ENCODE measurements at places on chromosomes 11 and 22.

DNA sequence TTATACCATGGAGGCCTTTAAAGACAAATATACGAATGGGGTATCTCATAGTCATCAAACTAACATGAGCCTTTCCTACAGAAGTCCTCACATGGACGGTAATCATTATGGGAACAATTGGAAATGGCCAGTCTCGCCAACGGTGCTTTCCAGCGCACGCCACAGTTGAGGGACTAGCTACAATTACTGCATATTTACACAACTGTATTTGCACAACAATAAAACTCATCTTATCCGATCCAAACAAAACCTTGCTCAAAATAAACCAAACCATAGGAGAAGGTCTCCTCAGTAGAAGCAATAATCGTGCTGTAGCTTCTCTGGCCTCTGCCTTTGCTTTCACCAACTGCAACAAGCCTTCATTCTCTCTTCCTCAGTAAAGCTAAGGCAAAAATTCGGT is 5.9 kb downstream of the CADM1 start:
- DNase-seq: no peak

DNA sequence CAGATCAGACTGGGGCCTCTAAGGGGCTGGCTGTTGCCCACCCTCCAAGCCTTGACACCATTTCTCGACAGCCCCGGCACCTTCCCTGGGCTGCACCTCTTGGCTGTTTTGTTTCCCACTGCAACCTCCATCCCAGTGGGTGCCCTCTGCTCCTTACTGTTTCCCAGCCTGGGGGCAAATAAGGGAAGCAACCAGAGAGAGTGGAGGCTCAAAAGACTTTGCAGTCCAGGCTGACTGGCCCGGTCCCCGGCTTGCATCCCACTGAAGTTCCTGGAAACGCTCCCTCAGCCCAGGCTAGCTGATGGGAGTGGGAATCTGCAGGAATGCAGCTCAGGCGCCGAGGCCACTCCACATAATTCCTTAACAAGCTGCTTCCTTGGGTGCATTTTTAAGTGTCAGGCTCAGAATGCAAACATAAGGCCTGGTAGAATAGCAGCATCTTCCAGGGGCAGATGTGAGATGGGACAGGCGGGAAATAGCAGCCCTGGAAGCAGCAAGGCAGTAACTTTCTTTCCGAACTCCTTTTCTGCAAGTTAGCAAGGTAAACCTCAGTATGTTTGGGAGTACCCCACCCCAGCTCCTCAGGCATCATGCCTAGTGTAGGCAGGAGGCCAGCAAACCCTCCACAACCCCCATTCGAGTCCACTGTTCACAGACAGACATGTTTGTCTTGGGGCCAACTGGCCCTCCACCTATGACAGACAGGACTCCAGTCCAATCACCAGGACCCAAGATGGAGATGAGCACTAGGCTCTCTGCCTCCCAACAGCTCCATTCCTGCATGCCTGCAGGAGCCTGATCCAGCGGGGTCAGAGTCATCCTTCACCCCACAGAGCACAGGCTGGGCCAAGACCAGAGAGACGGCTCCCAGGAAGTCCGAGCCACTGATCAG is 39.3 kb downstream of the RPL27A start:
- DNase-seq: no peak

GRCh38 chr11:59218893-59219292 is 6.2 kb upstream of the MPEG1 start:
- DNase-seq: no peak

GRCh38 chr11:63511048-63511748 is 5.3 kb downstream of the LGALS12 start:
- DNase-seq: no peak

DNA sequence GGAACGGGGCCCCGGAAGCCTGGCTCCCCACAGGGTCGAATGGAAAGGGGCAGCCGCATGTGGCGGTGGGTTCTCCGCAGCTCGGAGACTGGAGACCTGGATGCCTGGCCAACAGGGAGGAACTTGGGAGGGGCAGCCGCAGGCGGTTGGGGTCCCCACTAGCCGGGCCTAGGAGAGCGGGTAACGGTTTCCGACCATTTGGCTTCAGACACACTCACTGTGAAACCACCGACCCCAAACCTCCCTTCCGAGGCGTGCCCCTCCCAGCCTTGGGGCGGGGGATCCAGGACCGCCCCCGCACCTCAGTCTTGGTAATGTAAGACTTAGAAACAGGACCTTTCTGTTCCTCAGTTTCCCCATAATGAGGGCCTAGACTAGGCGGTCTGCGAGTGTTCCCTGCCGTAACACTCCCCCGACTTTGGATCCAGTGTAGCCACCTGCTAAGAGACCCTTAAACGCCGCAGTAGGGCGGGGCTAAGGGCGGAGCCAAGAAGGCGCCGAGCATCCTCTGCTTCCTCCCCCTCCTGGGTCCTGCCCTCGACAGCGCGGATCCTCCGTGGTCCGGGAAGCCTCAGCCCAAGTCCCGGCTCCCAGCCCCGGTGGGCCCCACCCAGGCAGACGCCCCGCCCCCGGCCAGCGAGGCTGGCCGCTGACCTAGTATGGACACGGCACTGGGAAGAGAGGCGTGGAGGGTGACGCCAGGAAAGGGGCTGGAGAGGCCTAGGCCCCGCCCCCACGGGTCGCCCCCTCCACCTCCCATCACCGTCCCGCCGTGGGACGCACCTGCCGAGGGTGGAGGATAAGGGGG is 1.8 kb upstream of the RASGRP2 start:
- peak; percentile 89 for DNase-seq

DNA sequence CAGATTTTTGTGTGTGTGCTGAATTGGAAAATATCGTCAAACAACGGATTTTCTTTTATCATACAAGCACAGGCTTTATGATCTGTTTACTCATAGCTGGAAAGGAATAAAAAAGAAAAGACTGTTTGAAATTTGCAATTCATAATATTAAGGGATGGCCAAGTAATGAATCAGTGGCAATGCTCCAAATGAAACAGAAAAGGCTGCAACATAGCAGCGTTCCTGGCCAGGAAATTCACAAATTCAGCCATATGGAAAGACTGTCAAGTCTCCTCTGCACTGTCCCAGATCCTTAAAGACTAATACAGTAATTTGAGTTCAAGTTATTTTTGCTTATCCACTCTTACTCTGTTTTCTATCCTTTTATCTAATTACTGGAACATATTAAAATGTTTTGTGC is 98.2 kb downstream of the MSANTD4 start:
- no peak for DNase-seq

- no peak for DNase-seq
These were observed 12.7 kb downstream of the TTLL8 start for GRCh38 chr22:50045211-50046018.

DNA sequence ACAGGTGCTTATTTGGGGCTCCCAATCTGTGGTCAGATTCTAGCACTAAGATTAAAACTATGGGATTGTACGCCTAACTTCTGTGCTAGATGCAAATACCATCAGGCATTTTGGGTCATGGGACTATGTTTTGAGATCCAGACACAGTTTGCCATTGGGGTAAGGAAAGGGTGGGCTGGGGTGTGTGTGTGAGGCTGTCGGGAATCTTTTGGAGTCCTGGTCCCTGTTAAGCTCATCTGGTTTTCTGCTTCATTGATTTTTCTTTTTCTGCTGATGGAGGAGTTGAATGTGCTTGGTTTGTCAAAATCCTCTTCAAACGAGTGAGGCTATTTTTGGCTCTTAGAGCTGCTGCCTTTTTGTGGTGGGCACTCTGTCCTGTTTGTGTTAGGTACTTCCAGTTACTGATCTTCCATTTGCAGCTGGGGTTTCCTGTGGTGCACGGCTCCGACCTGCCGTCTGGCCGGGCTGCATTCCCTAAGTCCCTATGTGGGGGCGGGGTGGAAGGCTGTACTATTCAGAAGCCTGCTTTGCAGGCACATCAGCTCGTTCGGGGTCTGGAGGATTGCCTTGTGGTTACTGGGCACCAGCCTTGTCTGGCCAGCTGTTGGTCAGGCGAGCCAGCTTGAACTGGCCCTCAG is 2.9 kb downstream of the BCR start:
- peak; percentile 86 for DNase-seq

DNA sequence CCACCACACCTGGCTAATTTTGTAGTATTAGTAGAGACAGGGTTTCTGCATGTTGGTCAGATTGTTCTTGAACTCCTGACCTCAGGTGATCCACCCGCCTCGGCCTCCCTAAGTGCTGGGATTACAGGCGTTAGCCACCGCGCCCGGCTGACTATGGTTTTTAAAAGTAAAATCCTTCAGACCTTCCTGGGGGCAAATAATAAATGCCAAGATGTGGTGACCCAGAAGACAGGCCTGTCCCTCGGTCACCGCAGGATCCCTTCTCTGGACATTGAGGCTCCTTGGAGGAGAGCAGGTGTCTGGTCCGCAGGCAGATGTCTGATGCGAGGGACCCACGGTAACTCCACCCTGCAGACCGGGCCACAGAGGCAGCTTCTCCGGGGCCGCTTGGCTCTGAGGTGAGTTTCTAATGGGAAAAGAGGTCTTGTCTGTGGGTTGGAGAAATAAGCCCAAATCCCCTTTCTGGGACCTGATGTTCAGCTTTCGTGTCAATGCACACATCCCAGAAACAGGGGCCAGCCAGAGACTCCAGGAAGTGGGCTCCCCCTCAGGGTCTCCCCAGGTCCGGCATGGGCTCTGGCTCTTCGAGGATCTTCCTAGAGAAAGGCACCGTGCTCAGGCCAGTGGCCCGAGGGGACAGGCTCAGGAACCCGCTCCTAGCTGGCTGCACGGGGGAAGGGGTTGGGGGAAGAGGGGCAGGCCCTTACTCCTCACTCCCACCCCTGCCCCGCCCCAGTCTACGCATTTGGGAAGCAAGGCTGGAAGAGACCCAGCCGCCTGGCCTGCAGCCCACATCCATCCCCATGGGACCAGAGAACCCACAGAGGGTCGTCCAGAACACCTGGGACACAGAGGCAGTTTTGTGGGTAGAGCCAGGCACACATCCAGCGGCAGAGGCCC is 100.6 kb downstream of the WNT7B start:
- no peak for DNase-seq

GRCh38 chr11:35515224-35515623 is 10.2 kb downstream of the PAMR1 start:
- no peak for DNase-seq

GRCh38 chr11:66641834-66642233 is 3.3 kb downstream of the RBM4 start:
- DNase-seq: no peak

DNA sequence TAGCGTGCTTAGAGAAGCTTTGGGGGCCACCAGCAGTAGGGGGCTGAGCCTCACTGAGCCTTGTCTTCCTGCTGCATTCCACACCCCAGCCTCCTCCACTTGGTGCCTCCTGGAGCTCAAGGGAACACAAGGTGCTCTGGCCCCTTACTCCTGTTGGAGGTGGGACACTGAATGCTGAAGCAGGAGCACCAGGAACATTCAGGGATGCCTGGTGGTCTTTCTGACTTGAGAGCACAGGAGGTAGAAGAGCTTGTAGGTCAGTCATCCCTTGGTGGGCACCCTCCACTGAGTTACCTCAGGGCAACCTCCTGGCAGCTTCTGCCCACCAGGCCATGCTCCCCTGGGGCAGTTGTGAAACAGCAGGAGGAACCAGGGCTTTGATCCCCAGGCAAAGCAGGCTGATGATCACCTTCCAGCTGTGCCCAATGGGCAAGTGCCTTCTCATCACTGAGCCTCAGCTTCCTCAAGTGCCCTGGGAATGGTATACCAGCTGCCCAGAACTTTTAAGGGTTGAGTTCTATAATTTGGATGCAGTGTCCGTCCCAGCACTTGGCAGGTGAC is 50.1 kb downstream of the CABIN1 start:
- no peak for DNase-seq

DNA sequence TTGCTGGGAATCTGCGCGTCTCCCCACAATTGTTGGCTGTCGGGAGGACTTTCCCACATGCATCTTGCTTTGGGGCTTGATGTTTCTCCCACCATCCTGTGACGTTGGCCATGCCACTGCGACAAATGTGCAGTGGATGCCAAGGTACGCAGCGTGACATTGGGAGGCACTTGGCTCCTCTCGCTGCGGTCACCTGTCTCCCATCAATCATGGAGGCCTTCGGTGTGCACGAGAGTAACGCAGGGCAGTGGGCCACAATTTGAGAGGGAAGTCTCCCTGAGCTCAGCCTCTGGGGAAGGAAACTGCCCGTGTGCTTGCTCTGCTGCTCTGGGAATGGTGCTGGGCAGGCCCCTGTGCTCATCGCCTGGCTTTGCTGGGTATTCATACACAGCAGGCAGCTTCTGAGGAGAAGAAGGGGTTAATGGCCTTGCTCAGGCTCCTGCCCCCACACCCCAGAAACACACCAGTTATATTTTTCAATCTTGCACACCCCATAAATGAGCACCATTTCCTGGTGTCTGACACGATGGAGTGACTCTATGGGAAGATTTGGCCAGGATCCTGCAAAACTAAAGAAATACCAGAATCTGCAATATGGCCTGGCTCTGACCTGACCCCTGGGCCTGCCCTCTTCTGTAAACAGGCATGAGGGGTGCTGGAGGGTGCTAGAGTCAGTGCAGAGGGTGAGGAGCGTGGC is 153.5 kb downstream of the ADAMTS15 start:
- DNase-seq: no peak

DNA sequence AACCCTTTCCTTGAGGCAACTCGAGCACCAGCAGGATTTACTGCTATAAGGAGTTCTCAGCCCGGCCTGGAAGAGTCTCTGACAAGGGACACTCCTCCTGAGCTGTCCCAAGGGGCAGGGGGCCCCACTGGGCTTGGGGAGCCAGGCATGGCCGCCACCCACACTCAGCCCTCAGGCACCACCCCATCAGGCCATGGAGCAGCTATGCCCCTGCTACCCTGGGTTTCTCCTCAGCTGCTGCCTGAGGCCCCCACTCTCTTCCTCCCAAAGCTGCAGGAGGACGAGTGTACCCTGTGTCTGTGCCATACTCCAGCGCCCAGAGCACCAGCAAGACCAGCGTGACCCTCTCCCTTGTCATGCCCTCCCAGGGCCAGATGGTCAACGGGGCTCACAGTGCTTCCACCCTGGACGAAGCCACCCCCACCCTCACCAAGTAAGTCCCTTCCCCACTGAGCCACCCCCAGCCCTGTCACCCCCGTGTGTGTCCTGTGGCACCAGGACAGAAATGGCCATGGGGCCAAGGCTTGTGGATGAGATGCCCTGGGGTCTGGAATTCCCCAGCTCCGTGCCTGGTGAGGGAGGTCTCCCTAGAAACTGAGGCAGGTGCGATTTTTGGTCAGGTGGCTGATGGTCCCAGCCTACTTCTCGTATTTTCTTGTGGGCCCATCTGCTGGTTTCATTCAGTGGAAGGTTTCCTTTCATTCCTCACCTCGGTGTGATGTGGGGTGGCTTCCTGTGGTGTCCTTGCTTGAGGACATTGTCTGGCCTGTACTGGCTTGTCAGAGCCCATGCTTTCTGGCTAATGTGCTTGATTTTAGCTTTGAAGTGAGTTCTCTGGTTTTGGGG is 28.4 kb downstream of the TAB1 start:
- no peak for DNase-seq

DNA sequence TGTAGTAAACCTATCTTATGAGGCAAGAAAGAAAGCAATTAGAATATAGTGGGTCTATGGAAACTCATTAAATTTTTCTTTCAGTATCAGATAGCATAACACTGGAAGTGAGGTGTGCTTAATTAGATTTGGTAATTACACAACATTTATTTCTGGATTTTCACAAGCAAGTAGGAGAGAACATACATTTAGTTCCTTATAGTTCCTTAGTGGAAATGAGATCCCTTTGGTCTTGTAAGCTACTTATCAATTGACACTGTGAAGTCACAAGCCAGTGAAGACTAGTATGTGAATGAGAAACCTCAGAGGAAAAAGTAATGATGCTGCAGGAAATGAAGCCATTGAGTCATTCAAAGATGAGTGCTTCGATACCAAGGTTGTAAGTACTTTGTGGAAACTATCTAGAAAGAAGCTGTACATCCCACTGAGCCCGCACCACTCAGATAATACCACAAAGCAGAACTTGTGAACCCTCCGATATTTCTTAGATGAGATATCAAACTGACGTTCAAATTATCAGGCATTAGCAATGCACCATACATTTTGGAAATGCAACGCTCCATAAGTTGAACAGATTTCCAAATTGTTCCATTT is 53.5 kb downstream of the ENTHD1 start:
- no peak for DNase-seq
